T-helper 2 cell (primary cell): ENCODE measurements at places on chromosomes 3 and 15.

GRCh38 chr15:44340410-44340809, 51.9 kb downstream of the GOLM2 start:
- no peak for DNase-seq

DNA sequence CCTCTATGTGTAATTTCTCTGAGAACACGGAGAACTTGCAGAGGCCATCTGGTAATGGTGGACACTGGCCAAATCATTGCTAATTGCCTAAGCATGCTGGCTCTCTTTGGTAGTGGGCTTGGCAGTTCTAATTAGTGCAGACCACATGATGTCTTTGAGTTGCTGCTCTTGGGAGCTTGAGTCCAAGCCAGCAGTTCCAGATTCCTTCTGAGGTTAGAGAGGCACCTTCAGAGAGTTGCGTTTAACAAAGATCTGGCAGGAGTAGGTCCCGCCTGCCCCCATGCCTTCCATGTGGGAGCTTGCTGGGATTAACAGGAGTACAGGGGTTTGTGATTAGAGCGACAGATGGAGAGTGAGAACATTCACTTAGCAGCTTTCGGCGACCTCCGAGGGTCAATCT, 449.0 kb upstream of the LMCD1 start:
- no peak for DNase-seq

- no peak for DNase-seq
These were observed at the start of gene GHRL for GRCh38 chr3:10292505-10293419. Gene GHRL (minus strand): TSS chr3:10292947. CDS start chr3:10290180, 2,767 bp downstream.

DNA sequence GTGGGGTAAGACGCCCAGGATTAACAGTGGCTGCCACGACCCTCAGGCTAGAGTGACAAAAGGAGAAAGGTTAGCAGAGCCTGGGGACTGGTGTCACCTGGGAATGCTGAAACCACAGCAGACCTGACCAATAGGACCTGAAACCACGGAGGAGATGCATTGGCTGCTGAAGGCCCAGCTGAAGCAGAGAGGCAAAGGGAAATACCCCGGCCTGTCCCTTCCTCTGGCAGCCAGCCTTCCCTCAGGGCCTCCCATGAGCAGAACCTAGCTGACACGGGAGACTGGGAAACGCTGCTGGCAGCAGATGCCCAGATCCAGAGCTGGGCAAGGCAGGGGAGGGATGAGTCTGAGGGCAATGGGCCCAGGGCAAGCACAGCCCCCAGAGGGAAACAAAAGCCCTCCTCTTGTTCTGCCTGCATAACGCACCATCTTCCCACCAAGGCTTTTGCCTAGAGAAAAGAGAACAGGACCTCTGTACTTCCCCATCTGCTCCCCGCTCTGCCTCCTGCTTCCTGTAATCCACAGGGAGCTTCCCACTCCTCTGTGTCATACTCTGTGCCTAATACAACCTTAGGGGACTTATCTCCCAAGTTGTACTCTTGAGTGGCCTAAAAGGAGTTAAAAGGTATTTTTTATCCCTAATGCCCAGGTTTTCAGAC, 216.2 kb downstream of the ABHD5 start:
- no peak for DNase-seq

GRCh38 chr15:80503319-80503952, 99.3 kb downstream of the ARNT2 start:
- no peak for DNase-seq

DNA sequence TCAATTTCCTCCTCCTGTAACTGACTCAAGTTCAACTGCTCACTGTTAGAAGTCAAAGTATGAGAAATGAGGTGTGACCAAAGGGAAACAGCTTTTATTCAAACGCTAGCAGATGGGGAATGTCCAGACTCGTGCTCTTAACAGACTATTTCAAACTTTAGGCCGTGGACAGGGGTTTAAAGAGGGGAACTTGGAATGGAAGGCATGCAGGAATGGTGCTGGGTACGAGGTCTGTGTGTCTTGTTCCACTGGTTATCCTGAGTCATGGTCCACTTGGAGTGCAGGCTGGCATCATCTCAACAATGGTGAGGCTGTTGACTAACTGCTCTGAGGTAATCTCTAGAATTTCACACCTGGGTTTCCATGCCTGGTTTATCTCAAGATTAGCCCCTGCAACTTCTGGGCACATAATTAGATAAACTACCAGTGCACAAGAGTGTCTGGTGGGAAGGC, 22.9 kb upstream of the DNAAF4 start:
- DNase-seq = no peak

DNA sequence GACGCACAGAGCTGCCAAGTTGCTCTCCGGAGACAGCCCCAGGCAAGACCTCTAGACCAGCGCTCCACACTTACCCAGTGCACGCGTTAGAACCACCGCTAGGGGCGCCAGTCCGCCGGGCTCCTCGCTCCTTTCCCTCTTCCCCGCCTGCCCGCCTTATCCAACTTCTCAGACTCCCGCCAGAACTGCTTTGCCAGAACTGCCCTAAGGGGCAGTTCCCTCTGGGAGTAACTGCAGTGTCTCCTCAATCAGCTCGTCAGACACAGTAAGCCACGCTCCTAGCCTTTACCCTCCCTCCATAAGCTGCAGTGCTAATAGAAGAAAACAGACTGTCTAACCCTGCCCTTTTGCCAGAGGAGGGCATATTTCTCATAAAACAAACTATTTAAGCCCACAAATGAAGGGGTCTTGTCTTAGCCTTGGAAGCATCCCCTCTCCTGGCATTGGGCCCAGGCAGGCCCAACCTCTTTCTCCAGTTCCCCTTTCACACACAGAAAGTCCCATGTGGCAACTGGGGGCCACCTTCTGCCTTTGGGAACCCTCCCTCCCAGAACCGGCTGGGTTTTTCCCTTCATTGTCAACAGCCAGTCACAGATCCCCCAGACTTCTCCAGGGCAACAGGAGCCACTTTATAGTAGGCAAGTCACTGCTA, 3.7 kb downstream of the BMF start:
- DNase-seq = peak; percentile 40

GRCh38 chr3:71389191-71389590, 194.3 kb downstream of the FOXP1 start:
- no peak for DNase-seq

DNA sequence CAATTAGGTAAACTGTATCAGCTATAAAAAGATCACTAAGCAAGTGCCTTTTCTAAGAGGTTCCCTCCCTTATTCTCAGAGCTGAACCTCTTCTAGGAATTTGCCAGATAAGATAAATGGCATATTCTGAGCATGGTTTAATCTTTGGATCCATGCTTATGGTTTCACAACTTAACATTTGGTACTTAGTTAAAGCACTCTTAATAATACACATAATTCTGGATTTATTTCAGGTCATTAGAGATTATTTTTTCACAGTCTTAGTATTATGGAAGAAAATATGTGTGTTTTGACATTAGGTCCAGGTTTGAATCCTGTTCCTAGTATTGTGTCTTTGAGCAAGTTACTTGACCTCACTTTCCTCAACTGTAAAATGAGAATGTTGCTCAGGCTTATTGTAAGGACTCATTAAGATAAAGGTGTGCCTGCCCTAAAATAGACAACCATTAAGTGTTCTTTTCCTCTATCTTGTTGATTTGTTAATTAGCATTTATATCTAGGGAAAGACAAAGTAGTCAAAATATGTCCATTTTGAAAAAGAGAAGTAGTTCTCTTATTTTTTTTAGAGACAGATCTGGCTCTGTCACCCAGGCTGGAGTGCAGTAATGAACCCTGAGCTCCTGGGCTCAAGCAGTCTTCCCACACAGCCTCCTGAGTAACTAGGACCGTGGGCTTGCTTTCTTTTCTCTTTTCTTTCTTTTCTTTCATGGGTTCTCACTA, 43.4 kb downstream of the TSC22D2 start:
- DNase-seq = no peak

DNA sequence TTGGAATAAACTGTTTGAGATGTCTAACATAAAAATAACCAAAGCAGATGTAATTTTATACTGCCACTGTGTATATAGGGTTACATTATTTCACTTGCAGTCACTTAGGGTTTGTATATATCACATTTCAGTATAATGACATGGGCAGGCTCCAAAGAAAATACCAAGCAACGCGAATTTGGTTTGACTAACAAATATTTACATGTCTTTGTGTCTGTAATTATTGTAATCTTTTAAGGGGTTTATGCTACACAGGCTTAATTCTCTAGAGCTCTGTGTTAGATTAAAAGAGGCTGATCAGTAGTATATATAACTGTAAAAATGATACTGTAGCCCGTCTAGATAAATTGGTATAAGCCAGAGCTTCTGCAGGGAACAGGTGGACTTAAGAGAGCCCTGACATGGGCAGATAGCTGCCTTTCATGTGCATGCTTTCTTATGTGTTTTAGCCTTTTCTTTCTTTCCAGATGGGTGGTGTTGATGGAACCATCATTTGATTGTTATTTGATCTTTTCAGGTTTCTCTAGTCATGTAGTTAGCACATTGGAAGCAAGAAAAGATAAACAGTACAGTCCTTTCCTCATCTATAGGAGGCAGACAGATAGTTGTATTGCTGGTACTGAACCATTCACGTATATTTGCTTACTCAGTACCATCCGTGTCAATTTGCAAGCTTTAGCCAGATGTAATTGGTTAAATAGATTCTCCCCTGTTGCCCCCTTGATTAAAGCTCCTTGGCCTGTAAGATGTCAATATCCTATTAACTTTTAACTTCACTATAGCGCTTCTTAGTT, 86.1 kb downstream of the GALK2 start:
- DNase-seq = no peak

DNA sequence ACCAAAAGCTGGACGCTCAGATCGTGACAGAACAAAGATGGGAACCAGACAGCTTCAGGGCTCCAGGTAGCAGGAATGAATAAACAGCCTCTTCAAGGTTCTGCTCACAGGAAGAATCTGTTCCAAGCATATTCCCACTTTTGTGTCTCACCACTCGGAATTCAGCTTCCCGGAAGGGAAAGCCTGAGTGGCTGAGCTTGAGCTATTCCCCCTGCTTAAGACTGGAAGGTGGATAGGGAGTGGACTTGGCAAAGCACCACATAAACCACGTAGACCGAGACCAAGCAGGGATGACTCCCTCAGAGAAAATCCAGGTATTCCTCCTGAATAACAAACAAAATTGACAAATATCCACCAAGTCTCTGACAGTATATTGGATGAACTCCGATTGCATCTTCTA, 180.2 kb upstream of the NR2F2 start:
- DNase-seq = no peak

DNA sequence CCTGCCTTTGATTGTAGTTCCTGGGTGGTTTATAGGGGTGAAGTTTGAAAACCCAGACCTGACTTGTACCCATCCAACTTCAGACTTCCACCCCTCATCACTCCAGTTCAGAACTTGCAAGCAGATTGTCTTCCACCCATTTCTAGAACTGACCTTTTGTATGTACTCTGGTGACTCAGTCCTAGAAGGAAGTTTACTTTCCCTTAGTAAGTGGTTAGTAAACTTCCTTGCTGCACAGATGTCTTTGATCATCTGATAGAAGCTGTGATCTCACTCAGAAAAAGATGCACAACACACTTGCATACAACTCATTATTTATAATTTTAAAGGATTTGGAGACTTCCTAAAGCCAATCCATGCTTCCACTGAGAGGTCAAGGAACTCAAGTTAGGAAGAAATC, 368.0 kb downstream of the MFSD1 start:
- no peak for DNase-seq

GRCh38 chr15:56886363-56886931, 32.0 kb upstream of the TCF12 start:
- DNase-seq = peak; percentile 19

DNA sequence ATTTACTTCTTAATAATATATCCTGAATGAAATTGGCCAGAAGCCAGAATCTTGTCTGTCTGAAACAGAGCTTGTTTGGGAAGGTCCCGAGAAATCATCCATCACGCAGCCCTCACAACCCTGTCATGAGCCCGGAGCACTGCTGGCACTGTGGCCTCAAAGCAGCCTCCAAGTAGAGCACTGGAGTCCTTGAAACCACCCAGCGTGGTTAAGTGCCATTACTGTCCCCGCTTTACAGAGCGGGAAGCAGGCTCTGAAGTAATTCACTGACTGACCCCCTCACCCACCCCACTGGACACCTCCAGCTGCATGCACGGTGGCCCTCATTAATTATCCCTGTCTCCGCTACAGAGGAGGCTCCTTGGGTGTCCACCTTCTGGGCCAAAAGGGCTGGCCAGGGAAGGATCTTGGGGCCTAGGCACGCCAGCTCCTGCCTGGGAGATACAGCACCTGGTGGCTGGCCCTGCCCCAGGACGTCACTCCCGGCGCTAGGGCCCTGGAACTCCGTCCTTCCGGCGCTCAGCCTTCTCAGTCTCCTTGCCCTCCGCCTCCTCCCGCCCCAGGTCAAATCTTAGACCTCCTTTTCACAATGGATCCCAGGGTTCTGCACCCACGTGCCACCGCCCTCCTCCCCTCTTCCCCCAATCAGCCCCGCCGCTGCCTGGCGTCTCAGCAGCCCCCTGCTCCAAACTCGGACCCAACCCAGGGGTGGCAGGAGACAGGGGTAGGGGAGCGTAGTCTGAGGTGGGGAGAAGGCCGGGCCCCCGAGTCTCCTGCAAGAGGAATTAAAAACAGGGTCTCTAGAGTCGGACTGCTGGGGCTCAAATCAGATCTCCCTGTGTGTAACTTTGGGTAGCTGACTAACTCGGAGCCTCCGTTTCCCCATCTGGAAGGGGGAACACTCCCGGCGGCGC, 1.1 kb downstream of the TKT start:
- DNase-seq = no peak

DNA sequence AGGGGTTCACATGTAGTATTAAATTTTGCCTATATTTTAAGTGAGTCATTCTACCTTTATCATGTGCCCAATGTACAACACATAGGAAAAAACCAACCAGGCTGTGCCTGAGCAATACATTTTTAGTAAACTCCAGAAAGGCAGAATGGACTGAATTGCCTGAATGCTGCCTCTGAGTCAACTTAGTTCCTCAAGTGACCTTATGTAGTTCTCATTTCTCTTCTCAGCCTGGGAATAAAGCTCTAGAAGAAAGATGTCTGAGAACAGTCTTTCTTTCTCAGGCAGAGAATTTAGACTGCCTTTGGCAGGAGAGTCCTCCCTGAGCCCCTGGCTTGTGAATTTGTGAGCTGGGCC, 13.0 kb downstream of the ST3GAL6 start:
- DNase-seq = no peak

DNA sequence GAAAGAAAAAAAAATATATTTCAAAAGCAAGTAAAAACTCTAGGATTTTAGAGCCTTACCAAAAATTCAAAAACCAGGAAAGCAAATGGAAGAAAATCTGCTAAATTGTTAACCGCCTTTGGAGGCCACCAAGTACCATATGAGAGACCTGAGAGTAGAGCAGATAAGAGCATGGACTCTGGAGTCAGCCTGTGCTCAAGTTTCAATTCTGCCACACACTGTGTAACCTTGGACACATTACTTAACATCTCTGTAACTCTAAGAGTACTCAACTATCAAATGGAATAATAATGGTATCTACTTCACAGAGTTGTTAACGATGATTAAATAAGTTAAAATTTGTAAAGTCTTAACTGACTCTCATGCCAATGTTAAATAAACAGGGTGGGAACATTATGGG, 12.7 kb downstream of the RBSN start:
- no peak for DNase-seq

- no peak for DNase-seq
These were observed 3.0 kb upstream of the ZNF280D start for GRCh38 chr15:56736308-56736707.

GRCh38 chr3:184630861-184631471, 69.4 kb downstream of the EPHB3 start:
- DNase-seq = no peak

- no peak for DNase-seq
These were observed 337.3 kb upstream of the CBLB start for GRCh38 chr3:106206146-106206545.
